H9 (cell line): ENCODE measurements at places on chromosomes 11 and 22. TPM values are rescaled to one million over a fixed set of nuclear protein-coding genes. Genes with fewer than 3 reads are reported as not detected.

DNA sequence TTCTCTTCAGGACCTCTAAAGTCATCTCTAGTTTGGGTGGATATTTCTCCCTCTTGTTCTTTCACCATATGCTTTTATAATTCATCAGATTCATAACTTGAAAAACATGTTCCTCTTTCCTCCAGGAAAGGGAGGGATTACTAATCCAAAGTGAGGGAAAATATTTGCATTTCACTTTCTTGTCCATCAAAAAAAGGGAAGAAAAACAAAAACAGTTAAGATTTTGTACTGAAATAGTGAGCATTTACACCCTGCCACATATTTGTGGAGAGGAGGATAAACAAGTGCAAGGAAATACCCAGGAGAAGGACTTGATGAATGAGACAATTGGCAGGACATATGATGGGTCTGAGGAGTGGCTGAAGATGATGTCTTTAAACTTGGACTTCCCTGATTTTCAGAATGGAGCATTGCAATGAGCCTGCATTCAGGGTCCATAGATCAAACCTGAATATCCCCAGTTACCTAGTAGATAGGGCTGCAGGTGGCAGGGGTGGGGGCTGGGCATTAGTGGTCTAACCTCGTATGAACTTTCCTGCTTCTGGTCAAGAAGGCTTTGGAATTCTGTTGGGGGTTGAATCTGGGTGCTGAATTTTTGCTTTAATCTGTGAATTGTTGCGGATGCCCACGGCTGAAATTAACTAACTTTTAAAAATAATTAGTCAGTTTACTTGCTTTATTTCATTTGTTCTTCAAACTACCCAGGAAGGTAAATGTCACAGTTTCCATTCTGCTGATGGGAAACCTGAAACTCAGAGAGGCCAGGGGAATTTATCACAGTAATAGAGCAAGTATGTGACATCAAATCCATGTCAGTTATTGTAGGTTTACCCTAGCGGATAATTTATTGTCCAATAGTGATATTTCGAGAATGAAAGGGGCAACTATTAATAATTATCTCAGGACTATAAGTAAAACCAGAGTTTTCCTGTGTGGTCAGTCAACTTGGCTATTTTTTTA is 36.9 kb upstream of the TMEM123 start:
- no peak for DNase-seq

DNA sequence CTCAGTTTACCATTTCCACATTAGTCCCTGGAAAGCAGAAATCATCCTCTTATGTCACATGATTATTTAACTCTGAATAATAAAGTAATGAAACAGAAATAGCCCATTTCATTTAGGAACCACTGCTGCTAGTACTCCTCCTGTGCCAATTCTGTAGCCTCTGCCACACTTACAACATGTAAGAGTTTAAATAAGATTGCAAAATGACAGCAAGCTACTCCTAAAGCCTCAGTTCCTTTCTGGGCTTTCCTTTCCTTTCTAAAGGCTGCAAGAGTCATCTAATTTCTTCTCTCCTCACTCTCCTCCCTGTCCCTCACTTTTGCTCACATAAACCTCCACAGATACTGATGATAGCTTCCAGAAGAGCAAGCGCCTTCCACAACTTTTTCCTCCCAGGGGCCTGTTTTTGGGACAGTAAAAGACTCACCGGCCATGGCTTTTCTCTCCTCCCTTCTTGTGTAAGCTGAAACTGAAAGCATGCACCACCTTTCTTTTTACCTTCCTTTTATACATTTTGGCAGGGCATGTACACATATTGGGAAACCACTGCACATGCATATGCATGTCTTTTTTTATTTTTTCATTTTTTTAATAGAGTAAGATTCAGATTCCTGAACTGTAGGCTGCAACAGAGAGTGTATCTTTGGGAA is 38.5 kb downstream of the CARD18 start:
- no peak for DNase-seq

DNA sequence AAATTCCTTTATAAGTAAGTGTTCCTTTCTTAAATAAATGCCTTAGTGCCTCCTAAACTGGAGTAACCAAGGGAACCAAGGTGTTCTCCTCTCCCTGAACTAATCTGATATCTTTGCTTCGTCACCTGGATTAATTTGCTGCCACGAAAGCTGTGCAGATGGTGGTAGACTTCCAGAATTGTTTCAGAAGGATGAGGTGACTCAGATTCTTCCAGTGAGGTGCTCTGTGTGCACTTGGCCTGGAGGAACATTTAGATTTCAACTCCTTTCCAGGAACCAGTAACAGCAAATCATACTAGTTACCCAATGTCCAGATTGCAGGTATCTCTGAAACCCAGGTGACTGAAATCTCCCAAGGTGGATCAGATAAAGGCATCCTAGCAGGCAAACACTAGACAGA is 181.9 kb downstream of the FAT3 start:
- no peak for DNase-seq

DNA sequence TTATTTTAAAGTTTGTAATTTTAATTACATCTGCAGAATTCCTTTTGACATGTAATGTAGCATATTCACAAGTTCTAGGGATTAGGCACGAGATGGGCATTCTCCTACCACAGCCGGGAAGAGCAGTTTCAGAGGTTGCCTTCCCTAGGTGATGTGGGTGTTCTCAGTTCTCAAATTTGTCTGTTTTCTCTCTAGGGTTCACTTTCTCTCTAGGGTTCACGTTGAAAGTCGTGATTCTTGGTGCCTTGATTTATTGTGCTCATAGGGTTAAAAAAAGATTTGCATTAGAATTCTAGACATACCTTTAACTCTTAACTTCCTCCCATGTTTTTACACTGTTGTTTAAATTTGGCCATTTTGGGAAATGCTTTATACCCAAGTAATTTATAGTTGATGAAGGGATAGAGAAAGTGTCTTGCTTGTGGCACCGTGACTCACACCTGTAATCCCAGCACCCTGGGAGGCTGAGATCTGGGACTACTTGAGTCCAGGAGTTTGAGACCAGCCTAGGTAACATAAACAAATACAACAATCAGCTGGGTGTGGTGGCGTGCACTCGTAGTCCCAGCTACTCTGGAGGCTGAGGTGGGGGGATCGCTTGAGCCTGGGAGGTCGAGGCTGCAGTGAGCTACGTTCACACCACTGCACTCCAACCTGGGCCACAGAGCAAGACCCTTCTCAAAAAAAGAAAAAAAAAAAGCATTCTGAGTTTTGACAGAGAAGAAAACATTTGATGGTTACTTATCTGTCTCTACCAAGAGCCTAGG is 3.6 kb downstream of the MED15 start:
- DNase-seq, result no peak

GRCh38 chr11:70501933-70502540 is 103.7 kb downstream of the CTTN start:
- DNase-seq, result no peak

GRCh38 chr11:87440076-87440770 is 402.5 kb downstream of the TMEM135 start:
- DNase-seq, result no peak

DNA sequence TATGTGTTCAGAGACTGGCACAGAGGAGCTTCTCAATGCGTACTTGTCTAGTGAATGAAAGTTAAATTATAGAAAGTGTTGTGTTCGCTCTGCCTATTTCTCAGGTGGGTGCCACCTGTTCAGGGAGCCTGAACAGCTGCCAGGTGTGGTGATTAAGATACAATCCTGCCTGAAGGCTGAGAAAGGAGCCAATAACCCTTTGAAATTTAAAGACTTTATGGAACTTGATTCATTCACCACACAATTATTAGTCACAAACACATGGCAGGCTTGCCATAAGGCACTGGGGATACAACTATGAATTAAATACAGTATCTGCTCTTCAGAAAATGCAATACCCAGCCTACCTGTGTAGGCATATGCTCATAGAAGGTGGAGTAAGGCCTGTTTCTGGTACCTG is 92.9 kb upstream of the AMOTL1 start:
- DNase-seq, result no peak

Gene OR10G7
- total RNA-seq, result not detected in 2 replicates

Gene OR9G1
- not detected in 2 replicates for total RNA-seq

DNA sequence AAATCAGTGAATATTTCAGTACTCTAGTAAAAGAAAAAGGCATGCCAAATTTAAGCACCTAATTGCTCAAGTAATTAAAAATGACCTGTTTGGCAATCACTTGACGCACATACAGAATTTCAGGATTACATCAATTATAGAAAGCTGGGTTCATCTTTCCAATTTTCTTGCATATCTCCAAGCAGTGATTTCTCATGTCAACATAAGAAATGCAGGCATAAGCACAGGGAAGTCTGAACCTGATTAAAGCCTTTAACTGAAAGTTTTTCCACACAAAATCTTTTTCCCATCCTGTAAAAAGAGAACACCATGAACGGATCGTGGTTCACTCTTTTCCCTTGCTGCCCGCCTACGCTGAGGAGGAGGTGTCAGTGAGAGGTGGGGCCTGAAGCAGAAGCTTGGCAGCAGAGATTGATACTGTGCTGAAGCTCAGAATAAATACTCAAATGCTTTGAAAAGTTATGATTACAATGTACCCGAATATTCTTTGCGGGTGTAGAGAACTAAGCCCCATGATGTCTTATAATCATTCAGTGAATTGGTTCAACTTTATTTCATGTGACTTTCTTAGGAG is 704.1 kb upstream of the CCDC90B start:
- no peak for DNase-seq

DNA sequence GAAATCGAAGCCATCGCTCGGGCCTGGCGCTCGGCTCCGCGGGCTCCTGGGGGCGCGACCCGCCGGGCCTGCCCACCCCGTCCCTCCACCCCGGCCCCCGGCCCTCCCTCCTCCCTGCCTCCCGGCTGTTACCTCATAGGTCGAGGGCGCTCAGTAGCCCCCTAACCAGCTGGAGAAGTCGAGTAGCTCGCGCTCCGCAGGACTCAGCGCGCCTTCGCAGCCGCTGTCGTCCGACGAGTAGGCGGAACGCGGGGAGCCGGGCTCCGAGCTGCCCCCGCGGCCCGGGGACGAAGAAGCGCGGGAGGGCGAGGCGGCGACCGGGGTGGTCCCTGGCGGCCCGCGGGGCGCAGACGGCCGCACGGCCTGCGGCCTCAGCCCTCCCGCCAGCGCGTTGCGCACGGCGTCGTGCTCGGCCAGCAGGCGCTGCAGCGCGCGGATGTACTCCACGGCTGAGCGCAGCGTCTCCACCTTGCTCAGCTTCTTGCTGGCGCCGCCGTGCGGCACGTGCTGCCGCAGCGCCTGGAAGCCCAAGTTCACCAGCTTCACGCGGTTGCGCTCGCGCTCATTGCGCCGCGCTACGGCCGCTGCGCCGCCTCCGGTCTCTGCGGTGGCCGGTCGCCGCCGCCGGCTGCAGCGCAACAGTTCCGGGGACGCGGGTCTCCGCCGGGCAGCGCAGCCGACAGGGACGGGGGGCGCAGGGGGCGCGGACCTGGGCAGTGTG is 627 bp downstream of the ASCL2 start:
- peak; percentile 82 for DNase-seq

Gene TRPM5
- total RNA-seq, result 0.09 TPM in 1 of 2 replicates, not detected in the other

DNA sequence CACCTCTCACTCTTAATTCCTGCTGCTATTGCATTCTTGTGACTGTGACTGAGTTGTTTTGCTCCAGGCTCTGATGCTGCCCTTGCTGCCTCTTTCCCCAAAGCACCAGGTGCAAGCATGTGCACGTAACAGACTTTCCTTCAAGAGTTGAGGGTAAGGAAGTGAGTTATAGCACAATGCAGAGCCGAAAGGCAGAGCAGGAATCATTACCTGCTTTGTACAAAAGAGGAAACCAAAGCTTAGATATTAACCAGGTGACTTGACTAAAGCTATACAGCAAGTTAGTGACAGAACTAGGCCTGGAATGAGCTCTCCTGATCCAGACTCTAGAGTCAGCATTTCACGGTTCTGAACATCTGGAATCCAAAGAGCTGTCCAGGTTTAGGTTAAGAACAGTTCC is 33.6 kb downstream of the NEU3 start:
- DNase-seq, result no peak

GRCh38 chr22:23071230-23072076 is 1.1 kb downstream of the GNAZ start:
- no peak for DNase-seq

Gene MUC2
- not detected in 2 replicates for total RNA-seq

DNA sequence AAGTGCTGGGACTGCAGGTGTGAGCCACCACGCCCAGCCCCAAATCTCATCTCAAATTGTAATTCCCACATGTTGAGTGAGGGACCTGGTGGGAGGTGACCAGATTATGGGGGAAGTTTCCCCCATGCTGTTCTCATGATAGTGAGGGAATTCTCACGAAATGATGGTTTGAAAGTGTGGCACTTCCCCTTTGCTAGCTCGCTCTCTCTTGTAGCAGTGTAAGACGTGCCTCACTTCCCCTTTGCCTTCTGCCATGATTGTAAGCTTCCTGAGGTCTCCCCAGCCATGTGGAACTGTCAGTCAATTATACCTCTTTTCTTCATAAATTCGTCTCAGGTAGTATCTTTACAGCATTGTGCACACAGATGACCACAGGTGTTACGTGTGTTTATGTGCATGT is 357.8 kb downstream of the CADM1 start:
- DNase-seq, result no peak

DNA sequence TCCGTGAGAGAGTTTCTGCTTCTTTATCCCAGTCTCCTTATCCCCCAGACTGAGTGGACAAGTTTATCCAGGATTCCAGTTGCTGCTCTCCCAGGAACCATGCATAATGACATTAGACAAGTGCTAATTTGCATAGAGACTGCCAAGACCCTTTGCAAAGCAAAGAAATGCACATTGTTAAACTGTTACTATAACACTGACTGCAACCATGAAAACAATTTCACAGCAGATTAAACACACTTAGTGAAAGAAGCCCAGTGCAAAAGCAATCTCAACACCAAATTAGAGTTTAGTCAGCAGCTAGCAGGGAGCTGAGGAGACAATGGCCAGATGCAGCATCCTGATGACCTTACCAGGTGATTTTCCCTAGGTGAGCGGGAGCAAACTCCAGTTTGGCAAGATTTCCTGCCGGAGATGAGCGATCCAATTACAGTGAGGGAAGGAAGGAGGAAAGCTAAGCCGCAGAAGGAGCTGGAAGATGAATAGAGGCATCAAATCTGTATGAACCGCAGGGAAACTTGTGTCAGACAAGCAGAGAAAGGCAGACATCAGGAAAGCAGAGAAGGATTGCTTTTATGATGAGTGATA is 273.8 kb upstream of the B3GAT1 start:
- no peak for DNase-seq

Gene OR8D1
- not detected in 2 replicates for total RNA-seq

DNA sequence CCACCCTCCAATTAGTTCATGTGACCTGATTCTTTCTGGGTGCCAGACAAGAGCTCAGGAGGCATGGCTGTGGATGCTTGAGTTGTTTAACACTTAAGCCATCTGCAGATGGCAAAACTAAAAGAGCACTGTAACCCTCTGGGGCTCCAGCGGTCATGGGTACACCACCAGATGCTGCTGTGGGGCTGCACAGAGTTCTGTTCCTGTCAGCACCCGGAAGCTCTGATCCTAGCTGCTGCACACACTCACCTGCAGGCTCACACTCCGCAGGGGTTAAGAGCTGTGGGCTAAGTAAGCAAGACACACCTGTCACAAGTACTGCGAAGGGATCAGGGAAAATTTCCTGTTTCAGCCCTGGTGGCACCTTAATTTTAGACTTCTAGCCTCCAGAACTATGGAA is 307.8 kb downstream of the C11orf87 start:
- no peak for DNase-seq
